ENCODE measurements at places on chromosomes 4 and X.

DNA sequence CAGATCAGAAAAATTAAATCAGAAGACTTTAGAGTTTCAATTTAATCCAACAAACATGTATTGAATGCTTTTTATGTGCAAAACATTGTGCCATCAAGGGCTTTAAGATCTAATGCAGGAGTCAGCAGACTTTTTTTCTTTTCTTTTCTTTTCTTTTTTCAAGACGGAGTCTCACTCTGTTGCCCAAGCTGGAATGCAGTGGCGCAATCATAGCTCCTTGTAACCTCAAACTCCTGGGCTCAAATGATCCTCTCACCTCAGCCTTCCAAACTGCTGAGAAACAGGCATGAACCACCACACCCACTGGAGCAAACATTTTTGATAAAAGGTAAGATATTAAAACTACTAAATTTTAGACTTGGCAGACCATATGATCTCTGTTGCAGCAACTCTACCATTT, 24.6 kb upstream of the LRBA start:
- no peak for DNase-seq

- peak; percentile 38 for DNase-seq
These were observed 25.7 kb upstream of the TMPRSS11A start for GRCh38 chr4:67988991-67989390.

- no peak for DNase-seq
These were observed 401 bp downstream of the SOWAHD start for GRCh38 chrX:119758731-119759247.

- no peak for DNase-seq
These were observed 339.7 kb downstream of the DMD start for GRCh38 chrX:32871636-32872035.

DNA sequence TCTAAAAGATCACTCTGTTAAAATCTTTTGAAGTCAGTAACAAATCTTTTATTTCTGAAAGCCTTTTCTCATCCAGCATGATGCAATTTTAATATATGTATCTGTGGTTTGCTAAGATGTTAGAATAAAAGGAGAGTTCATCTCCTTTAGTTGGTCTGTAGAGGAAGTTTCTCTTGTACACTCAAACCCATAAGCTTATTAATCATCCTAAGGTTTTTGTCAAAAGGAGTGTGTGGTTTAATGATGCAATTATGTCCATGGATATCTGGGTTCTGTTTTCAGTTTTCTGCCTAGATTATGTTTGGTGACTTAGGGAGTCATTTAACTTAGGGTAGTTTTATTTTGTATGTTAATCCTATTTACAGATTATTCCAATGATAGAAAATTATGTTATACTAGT, 52.1 kb upstream of the NDST4 start:
- DNase-seq: no peak

DNA sequence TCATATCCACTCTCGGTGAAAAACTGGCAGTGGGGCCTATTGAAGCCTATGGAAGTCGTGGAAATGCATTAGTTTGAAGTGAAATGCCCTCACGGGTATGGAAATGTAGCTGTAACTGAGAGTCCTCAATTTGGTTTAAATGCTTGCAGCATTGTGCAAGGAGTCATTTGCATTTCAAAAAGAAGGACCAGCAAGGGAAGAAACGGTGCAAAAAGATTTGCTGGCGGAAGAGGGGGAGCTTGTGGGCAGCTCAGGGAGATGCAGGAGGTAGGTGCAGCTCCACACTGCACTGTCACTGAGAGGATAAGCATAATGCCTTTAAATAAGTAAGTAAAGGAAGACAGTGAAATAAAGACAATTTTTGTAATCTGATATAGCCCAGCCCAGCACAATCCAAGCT, 400.4 kb upstream of the DIPK2B start:
- DNase-seq: no peak

- DNase-seq: peak; percentile 96
These were observed 13.0 kb upstream of the SEPSECS start for GRCh38 chr4:25172961-25173915.

- DNase-seq: no peak
These were observed 85.0 kb downstream of the VCX3A start for GRCh38 chrX:6449946-6450345.

DNA sequence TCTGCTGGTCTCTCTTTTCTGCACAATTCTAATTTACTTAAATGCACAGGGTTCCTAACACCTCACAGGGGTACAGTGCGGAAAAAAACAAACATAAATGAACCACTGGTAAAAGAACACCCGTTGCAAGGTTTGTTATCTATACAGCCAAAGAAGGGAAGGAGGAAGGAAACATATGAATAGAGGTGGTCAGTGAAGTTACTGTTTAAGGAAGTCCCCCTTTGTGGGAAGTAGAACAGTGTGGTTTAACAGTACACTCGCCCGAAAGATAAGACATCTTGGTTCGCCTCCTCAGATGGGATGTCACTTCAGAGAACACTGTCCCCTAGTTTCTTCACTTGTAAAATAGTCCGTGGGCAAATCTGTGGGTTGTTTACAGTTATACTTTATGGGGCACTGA, 57.5 kb downstream of the TEC start:
- DNase-seq: no peak

- no peak for DNase-seq
These were observed 14.3 kb upstream of the NAT8L start for GRCh38 chr4:2044542-2045517.

DNA sequence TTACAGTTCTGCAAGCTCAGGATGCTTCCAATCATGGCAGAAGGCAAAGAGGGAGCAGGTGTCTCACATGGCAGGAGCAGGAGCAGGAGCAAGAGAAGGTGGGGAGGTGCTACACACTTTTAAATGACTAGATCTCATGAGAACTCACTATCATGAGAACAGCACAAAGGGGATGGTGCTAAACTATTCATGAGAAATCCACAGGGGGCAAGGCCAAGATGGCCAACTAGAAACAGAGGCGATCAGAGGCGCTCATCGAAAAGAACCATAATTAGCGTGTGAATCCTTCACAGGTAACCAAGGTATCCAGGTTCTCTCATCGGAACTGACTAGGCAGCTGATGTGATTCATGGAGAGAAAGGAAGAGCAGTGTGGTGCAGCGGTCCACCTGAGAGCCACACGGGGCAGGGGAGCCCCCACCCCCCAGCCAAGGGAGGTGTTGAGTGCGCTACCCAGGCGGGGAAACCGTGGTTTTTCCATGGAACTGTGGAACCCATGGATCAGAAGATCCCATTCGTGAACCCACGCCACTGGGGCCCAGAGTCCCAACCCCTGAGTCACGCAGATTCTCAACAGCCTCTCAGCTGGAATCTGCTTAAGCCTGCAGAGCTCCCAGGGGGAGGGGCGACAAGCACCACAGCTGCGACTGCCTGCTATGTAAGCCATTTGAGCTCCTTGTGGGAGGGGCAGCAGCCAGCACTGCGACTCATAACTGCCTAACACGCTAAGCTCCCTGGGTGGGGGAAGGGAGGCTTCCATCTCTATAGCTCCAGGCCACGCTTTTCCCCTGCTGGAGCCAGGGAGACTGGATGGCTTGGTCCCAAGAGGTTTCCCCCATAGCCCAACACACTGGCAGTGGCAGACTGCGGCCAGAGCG, 46.7 kb downstream of the FGF16 start:
- DNase-seq: peak; percentile 16

DNA sequence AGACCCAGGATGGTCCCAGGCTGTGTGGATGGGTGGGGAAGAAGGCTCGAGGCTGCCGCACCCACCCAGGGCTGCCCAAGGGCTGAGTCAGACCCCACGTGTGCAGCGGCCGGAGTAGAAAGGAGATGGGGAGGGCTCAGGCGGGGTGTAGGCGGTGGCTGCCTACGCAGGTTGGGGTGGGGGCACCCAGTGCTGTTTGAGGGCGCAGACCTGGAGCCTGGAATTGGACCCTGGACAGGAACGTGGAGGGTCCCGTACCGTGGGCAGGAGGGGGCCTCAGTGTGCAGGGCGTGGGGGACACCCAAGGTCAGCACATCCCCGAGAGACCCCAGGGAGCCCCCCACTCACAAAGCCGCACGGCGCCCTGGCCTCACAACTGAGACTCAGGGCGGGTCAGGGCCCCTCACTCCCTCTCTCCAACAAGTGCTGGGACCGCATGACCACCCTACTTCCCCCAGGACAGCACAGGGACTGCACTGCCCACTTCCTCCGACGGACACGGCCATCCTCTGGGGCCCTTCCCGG, 79.9 kb downstream of the FAM53A start:
- no peak for DNase-seq

GRCh38 chr4:30245140-30245539, 475.0 kb upstream of the PCDH7 start:
- DNase-seq: no peak

- DNase-seq: no peak
These were observed 1157.3 kb downstream of the PCDH7 start for GRCh38 chr4:31877429-31877828.

DNA sequence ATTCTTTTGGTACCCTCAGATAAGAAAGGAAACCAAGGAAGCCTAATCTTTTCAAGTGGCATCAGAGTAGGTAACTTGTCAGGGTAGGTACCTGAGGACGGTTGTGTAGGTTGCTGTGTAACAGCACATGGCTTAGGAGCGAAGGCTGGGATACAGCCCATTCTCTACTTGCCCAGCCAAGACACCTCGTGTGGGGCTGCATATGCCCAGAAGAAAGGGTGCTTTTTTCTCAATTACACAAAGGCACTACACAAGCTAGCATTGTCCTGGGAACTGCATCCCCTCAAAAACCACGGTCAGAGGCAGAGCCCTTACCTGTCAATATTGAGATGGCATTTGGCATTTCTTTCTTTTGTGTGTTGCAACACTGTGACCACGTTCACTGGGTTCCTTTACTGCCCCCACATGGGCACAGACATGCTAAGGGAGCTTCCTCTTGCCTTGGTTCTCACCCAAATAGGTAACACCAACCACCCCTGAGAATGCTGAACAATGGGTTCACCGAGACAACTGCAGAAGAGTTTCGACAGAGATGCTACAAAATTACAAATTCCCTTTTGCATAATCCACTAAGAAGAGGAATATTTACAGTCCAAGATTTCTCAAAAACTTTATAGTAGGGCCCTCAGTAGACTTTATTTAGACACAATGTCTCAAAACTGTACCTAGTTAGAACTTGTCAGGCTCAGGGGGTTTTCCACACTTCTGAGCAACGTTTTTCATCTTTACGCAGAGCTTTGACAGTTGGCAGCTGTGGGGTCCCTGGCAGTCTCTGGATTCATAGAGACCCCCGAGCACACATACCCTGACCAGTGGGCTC, 35.8 kb upstream of the TNIP3 start:
- DNase-seq: no peak

GRCh38 chr4:6619466-6620255, 20.8 kb upstream of the MRFAP1 start:
- DNase-seq: no peak

DNA sequence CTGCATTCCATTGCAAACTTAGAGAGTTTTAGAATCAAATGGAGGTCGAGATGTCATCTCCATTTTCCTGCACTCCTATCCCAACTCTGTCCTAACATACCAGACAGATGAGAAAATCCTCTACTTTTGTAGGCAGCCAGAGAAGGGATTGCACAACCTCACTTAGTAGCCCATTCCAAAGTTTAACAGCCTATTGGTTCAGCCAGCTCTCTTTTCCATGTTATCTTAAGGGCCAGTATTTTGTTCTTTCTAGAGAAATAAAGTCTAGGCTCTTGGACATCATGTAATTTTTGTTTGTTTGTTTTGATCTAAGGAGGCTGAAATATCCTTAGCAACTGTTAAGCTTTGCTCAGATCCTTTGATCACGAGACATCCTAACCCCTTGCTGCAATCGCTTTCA, 173.0 kb downstream of the COX18 start:
- peak; percentile 63 for DNase-seq

DNA sequence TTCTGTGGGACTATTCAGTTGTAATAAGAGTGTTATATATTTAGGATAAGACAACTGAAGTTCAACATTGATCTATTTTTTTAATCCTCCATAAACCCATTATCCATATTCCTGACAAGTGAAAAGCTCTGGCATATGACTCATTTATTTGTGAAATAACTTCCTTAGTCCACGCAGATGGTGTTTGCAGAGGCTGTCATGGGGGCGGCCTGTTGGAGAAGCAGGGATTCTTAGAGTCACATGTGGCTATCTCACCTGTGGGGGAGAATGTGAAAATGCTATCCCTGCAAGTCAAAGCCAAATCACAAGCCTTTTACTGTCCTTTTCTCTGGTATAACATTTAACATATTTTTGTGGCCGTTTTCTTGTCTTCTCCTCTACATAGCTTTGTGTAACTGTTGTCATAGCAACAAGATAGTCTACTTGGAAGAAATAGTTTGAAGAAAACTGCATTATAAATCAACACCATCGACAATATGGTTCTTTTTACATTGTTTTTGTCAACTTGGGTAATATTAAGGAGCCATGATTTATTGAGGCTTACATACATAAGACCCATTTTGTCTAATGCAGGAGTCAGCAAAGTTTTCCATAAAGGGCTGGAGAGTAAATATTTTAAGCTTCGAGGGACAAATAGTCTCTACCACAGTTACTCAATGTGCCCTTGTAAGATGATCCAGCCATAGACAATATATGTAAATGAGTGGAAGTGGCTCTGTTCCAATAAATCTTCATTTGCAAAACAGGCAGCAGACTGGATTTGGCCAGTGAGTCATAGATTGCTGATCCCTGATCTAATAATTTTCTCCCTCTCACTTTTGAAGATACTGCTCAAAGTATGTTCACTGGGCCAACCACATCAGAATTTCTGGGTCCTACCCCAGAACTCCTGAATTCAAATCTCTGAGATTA, 395.0 kb downstream of the DTHD1 start:
- no peak for DNase-seq

- DNase-seq: no peak
These were observed 8.9 kb upstream of the HTRA3 start for GRCh38 chr4:8260656-8261111.

DNA sequence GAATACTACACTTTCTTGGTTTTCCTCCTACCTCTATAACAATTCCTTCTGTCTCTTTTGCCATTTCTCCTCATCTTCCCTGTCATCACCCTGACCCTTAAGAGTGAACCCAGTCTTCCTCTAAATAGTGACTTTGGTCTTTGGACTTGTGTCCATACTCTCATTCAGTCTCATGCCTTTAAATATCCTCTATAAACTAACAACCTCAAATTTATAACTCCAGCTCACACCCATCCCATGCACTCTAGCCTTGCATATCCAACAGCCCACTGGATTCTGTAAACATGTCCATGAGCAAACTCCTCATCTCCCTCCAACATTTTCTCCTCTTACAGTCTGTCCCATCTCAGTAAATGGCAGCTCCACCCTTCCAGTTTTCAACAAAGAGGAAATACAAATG, 15.0 kb downstream of the BCLAF3 start:
- no peak for DNase-seq

GRCh38 chr4:72305080-72305479, 263.9 kb downstream of the ADAMTS3 start:
- DNase-seq: no peak

- DNase-seq: peak; percentile 53
These were observed 6.4 kb upstream of the SEPTIN11 start for GRCh38 chr4:76943129-76943620.

DNA sequence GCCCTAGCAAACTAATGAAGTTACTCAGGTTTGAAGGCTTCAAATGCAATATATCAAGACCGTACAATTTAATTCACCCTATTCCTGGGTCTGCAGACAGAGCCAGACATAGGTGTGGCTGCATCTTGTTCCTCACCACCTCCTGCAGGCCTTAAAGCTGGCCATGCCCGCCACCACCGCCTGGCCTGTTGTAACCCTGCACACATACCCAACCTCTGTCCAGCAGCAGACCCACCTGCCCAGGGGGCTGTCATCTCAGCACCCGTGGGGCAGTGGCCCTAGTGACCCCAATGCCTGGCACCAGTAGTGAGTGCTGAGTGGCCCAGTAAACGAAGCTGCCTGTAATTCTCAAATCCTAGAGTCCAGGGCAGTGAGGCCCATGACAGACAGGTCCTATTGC, 40.7 kb downstream of the ZBTB49 start:
- no peak for DNase-seq

GRCh38 chr4:7425591-7426468, 8.9 kb downstream of the PSAPL1 start:
- DNase-seq: no peak

All from HS-5 (cell line).